ENCODE measurements at places on chromosomes 12 and 14. TPM values are rescaled to one million over a fixed set of nuclear protein-coding genes. Genes with fewer than 3 reads are reported as not detected.
A peak's percentile ranks its signal among the peaks of the same experiment; 100 is the strongest.

DNA sequence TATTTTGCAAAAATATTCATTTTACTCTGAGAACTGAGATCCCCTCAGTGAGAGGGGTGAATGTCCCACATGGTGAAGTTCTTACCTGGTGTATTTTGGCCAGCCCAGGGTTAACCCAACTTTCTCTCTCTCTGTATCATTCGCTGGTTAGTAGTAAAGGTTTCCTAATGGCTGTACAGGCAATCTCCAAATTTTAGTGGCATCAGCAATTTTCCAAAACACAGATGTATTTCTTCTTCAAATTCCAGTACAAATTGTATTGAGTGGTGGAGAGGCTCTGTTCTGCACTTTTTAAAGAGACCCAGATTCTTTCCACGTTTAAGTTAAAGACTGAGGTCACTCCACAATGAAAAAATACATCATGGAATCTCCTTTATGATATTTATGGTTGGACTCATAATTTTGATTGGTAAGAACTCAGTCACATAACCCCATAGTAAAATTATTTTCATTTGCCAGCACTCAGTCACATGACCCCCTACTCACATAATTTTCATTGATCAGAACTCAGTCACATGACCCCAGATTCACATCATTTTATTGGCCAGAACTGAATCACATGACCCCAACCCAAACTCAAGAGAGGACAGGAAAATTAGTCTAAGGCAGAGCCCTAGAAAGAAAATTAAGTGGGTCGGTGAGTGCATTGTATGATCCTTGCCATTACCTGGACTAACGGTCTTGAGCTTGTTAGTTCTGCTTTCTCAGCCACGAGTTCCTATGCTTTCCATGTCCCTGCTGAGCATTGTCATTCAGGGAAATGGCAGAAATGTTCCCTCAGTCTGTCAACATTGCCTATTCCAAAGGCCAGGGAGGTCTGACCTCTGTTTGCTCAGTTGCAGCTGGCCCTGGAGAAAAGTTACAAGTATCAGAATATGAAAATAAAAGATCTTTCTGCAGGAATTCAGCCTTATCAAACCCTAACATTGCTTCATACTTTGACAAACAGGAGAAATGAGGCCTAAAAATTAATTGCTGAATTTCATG is 1536.2 kb downstream of the AACS start:
- no peak overlapping the region for H3K27ac ChIP-seq
- H3K4me1 ChIP-seq, result no peaks in the 10 kb centered on the region
- no peaks in the 10 kb centered on the region for H3K36me3 ChIP-seq
- DNase-seq, result no peak
- H3K27me3 ChIP-seq, result no peaks in the 10 kb centered on the region
- H3K4me3 ChIP-seq, result no peak overlapping the region

The INHBC gene
- not detected for total RNA-seq

DNA sequence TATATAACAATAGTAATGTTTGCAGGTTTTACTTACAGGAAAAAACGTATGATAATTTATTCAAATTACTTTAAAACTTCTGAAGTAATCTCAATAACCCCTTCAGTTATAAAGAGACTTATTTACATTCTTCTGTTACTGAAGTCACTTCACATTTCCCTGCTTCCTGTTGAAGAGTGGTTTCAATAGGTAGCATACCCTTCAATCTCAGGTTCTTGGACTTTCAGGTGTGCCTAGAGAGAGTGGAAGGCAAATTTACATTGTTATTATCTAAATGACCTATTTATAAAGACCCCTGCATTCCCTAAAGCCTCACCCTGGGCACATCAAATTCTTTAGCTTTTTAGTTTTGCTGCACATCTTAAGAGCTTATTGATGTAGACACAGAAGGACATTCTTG is 137.6 kb upstream of the AEBP2 start:
- no peaks in the 10 kb centered on the region for H3K27me3 ChIP-seq
- no peaks in the 10 kb centered on the region for H3K4me1 ChIP-seq
- no peaks in the 10 kb centered on the region for H3K36me3 ChIP-seq
- no peak overlapping the region for H3K27ac ChIP-seq
- H3K4me3 ChIP-seq, result no peak overlapping the region

GRCh38 chr14:58912287-58912686 is 274.5 kb downstream of the DACT1 start:
- DNase-seq, result no peak
- H3K4me1 ChIP-seq, result no peaks in the 10 kb centered on the region
- H3K27ac ChIP-seq, result no peak overlapping the region

The GPR68 gene
- total RNA-seq, result 1.3 TPM

- H3K27ac ChIP-seq, result no peak overlapping the region
- no peak for DNase-seq
- H3K4me1 ChIP-seq, result peaks cover 9% of the 10 kb centered on the region
- no peaks in the 10 kb centered on the region for H3K27me3 ChIP-seq
- no peak overlapping the region for H3K4me3 ChIP-seq
- peaks cover 9% of the 10 kb centered on the region for H3K36me3 ChIP-seq
Measured at GRCh38 chr14:51789114-51789513, 71.3 kb upstream of the GNG2 start.

The MORN3 gene
- 2.6 TPM for total RNA-seq

DNA sequence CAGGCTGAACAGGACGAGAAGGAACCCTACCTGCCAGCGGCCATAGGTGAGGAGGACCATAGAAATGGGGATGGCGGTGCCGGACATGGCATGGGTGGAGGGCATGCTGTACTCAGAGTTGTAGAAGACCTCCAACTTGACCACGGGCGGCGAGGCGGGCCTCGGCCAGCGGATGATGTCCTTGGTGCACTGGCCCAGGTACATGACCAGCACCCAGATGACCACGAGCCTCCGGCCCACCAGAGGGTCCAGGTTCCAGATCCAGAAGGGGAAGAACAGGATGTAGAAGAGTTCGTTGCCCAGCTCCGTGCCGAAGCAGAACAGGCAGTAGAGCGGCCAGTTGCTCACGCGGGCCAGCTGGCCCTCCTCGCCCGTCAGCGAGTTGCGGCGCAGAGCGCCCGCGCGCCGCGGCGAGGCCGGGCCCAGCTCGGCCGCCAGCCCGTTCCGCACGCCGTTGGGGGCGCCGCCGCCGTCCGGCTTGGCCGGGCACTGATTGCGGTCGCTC is 582 bp downstream of the SGPP1 start:
- H3K27me3 ChIP-seq, result no peaks in the 10 kb centered on the region
- DNase-seq, result peak; percentile 21
- peak overlapping the region; percentile 83 for H3K27ac ChIP-seq
- H3K36me3 ChIP-seq, result no peaks in the 10 kb centered on the region

GRCh38 chr12:95633049-95633731 is 81.9 kb upstream of the USP44 start:
- no peak overlapping the region for H3K27ac ChIP-seq
- no peak overlapping the region for H3K4me3 ChIP-seq
- H3K36me3 ChIP-seq, result no peaks in the 10 kb centered on the region
- H3K27me3 ChIP-seq, result no peaks in the 10 kb centered on the region

DNA sequence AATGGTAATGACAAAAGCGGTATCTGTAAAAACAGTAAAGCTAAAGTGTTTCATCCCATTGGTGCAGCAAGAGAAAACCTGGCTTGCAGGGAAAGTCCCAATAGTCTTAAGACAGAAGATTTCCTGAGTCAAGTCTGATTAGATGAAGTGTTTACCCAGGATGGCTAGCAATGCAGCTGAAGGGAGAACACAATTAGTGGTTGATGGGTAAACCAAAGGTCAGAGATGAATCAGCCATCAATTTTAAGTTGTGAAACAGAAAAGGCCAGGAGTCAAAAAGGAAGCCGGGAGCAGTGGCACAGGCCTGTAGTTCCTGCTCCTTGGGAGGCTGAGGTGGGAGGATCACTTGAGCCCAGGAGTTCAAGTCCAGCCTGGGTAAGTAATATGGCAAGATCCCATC is 52.6 kb downstream of the SEC23A start:
- DNase-seq, result no peak
- peaks cover 6% of the 10 kb centered on the region for H3K4me1 ChIP-seq
- no peaks in the 10 kb centered on the region for H3K27me3 ChIP-seq
- no peak overlapping the region for H3K4me3 ChIP-seq

The CCER1 gene
- total RNA-seq, result not detected

DNA sequence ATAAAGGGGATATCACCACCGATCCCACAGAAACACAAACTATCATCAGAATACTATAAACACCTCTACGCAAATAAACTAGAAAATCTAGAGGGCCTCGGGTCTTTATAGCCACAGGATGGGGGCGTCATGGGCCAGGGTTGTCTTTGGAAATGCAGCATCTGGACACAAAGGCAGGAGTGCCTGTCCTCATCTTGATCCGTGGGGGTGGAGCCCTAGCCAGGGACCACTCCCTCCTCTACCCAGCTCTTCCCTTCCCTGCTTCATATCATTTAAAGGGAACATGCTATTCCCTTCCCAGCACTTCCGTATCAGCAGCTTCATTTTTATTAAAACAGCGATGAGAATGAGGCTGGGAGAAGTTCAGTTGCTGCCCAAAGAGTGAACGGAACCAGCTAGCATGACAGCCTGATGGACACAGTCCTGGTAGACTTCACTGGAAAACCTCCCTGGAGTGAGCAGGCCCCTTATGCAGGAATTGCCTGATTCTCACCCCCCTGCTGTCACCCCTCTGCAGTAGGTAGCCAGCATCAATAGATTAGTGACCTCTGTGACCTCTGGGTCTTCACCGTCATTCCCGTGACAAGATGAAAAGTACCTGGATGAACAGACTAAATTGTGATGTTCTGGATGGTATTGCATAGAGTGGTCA is 251.4 kb upstream of the RGS6 start:
- H3K27me3 ChIP-seq, result no peaks in the 10 kb centered on the region
- peaks cover 42% of the 10 kb centered on the region for H3K36me3 ChIP-seq
- H3K27ac ChIP-seq, result no peak overlapping the region
- no peak for DNase-seq
- H3K4me3 ChIP-seq, result no peak overlapping the region
- no peaks in the 10 kb centered on the region for H3K4me1 ChIP-seq

GRCh38 chr14:53610947-53611346 is 345.7 kb downstream of the BMP4 start:
- H3K4me1 ChIP-seq, result no peaks in the 10 kb centered on the region
- H3K27ac ChIP-seq, result no peak overlapping the region
- no peak for DNase-seq
- no peak overlapping the region for H3K4me3 ChIP-seq

GRCh38 chr14:50768680-50769079 is 62.3 kb downstream of the NIN start:
- H3K4me3 ChIP-seq, result no peak overlapping the region
- peaks cover 8% of the 10 kb centered on the region for H3K4me1 ChIP-seq
- H3K27me3 ChIP-seq, result no peaks in the 10 kb centered on the region
- peaks cover 56% of the 10 kb centered on the region for H3K36me3 ChIP-seq
- no peak for DNase-seq

The HOXC4 gene
- not detected for total RNA-seq
